NCI-H524 (cell line): ENCODE measurements at places on chromosomes 5 and 9.

DNA sequence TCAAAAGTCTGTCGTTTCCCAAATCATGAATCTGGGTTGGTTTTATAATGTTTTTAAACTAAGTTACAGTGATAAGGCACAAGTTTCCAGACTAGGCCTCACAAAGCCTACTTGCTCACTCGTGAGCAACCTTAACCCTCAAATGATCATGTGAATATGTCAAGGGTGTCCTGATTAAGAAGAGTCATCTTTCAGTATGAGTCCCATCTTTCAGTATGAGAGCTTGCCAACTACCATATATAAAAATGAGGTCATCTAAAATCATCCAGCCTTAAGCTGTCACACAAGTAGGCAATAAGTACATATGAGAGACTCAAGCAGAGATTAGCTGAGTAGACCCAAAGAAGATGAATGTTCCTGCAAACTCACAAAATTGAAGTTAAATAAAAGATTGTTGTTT is 668.4 kb upstream of the FAM174A start:
- no peak for DNase-seq

GRCh38 chr5:111755942-111756381 is 1.0 kb downstream of the NREP start:
- DNase-seq: peak; percentile 45

GRCh38 chr5:4646715-4647375 is 493.3 kb upstream of the ADAMTS16 start:
- DNase-seq: peak; percentile 58

DNA sequence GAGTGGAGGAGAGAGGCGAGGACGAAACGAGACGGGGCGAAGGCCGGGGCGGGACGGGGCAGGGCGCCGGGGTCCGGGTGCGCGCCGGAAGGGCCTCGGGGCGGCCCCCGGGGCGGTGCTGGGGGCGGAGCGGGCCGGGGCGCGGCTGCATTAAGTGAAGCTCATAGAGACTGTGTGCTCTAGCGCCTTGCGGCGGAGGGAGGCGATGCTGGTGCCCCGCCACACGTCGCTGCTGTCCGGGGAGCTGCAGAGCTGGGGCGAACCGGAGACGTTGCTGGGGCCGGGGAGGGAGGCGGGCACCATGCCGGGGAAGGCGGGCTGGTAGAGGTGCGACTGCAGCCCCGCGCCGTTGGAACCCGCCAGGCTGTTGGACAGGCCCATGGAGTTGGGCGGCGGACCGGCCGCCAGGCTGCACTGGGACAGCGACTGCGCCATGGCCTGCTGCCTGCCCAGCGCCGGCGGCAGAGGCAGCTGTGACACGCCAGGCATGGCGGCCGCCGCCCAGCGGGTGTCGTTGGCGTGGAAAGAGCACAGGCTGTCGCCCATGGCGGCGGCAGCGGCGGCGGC is 8.3 kb downstream of the OTP start:
- no peak for DNase-seq

DNA sequence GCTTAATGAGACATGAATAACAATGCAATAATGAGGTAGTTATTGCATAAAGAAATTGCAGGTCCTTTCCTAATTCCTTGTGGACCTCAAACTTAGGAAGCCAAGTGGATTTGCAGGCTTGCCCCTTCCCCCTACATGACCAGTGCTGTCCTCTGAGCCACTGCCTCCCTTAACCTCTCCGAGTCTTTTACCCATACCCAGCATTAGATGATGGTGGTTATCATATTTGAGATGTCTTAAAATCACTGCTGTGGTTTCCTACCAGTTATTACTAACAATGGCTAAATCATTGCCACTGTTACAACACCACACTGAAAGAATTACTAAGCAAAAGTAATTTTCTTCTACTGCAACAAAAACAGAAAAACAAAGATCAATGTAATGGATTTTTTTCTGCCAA is 170.8 kb downstream of the EDIL3 start:
- DNase-seq: no peak

DNA sequence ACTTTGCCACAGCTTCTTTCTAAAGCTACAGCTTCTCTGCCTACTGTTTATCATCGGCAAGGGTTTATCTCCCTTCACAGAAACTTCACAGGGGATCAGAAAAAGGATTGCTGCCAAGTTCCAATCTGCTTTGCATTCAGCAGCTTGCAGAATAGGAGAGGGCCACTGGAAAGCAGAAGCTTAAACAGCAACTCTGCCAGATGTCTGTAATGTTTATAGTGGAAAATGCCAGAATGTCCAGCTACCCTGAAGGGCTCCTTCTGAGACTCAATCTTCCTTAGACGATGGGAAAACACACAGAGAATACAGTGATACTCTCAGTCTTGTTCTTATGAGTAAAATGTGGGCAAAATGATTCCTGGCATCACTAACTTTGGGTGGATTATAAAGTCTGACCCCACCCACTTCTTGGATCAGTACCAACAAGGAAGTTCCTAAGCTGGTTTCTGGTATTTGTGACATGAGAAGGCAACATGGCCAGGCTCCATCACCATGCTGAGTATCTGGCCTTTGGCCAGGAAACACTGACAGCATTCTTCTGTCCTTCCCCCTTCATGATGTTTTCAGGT is 19.0 kb downstream of the STOM start:
- DNase-seq: peak; percentile 90

DNA sequence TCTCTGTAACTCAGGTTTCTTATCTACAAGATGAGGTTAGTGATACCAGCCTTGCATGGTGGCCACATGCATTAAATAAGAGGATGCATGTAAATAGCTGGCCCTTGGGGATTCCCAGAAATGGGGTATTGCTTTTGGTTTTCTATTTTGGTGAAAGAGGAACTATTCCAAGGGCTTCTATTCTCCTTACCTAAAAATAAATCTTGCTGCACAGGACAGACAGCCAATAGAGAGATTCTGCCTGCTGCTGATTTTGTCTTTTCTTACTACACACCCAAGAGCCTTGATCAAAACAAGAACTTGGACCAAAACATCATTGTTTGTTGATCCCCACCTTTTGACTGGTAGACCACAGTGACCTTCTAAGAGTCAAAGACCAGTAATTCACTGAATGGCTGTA is 161.8 kb downstream of the PJA2 start:
- no peak for DNase-seq

GRCh38 chr9:83623679-83624076 is 735 bp downstream of the IDNK start:
- no peak for DNase-seq

- DNase-seq: peak; percentile 32
Observed at GRCh38 chr5:61768692-61769281, 436.7 kb downstream of the ZSWIM6 start.

DNA sequence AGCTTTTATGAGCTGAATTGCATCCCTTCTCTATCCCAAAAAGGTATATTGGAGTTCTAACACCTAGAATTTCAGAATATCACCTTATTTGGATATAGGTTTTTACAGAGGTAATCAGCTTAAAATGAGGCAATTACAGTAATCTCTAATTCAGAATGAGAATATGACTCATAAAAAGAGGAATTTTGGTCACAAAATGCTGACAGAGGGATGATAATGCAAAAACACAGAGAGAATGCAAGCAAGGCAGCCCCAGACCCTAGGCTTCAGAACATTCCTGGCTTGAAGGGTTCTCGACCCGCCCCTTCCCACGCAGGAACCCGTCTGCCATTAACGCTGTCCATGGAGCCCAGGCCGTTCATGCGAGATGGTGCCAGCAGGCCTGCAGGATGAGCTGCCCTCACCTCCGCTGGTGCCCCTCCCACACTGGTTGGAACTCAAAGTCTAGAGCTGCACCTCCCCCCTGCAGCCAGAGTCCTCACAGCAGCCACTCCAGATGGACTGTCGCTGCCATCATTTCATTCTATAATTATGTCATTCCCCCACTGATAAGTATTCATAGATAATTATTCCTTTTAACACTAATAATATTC is 1173.4 kb upstream of the ACO1 start:
- DNase-seq: peak; percentile 80

GRCh38 chr5:88736494-88736893 is 146.5 kb downstream of the MEF2C start:
- no peak for DNase-seq

GRCh38 chr5:180212363-180213255 is 3.6 kb upstream of the RASGEF1C start:
- no peak for DNase-seq

DNA sequence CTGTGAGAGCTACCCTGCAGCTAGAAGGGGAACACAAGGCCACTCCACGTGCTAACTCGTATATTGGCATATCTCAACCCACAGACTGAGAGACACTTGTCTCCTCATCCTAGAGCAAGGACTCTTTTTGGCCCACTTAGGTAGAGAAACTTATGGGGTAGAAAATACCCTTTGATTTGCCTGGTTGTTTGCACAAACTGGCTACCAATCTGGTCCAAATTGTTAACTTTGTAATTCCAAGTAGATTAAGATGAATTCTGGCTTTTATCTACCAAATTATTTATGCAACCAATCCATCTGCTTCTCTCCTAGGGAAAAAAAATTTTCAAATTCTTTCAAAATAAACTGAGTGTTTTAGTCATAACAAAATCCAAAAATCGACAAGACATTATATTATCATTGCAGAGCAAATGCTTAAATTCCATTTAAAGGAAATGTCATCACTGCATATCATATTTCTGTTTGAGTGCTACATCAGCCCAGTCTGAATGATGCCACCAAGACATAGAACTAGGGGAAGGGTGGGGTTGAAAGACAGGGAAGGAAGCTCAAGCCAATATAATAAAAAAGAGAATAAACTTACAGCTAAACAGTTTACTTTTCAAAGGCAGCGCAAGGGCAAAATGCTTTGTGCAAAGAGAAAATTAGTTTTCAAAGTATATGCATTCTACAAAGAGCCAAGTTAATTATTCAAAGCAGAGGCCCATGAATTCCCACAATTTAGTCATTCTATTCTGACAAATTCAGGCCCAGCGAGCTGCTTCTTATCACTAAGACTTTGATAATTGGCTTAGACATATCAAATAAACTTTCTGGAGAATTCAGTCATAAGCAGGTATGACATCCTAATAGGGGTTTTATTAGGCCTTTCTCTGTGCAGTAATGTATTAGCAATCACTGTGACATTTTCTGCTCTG is 198.0 kb downstream of the CAAP1 start:
- DNase-seq: no peak

- DNase-seq: peak; percentile 74
Observed at GRCh38 chr5:117454716-117455212, 880.1 kb upstream of the SEMA6A start.
